ENCODE measurements at places on chromosomes 1 and 21.

DNA sequence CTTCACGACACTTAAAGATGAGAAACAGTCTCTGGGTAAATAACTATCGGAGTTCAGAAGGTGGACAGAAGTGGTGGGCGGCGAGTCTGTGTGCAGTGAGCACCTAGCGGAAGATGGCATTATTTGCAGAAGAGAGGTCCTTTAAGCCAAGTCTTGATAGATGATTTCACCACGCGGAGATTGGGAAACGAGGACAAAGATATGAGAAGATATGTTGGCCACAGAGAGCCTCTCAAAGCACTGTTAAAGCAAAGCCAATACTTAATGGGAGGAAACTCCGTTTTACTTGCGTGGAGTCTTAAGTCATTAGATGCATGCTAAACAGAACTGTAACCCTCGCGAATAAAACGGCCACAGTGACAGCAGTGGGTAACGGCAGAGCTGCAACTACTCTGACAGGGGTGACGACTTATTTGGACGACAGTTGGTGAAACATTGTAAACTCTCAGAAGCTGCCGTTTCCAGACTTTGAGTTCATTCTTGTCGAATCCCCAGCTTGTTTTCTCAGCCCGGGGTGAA is 577 bp upstream of the CEP350 start:
- peaks cover 41% of the 10 kb centered on the region for H3K4me1 ChIP-seq
- no peaks in the 10 kb centered on the region for H3K27me3 ChIP-seq
- no peaks in the 10 kb centered on the region for H3K36me3 ChIP-seq
- peak overlapping the region; percentile 91 for H3K4me3 ChIP-seq

DNA sequence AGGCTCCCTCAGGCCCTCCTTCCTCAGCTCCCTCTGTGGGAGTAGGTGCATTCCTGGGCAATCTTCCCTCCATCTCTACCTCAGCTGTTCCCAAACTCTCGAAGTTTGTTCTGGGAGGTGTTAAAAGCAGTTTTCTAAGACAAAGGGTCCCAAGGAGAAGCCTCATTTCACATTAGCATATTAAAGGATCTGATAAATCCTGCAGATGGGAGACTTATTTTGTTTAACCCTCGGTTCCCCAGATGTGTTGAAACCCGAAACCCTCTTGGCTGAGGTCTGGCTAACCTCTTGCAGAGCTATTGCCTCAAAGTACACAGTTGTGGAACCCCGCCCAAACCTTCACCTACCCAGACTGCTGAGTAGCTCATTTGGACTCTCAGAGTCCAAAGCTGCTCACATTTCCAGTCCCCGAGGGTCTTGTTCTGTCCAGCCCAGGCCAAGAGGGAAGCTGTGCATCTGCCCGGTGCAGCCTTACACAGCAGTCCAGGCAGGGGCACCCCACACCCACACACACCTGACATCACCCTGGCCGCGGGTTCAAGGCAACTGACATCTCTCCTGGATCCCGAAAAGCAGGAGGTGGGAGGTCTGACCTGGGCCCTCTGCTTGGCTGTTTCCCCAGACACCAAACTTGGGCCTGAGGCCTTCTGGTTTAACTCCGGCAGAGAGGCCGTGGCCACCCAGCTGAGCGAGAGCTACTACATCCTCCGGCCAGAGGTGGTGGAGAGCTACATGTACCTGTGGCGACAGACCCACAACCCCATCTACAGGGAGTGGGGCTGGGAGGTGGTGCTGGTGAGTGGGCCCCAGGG is 19.5 kb upstream of the SELENON start:
- no peaks in the 10 kb centered on the region for H3K36me3 ChIP-seq
- DNase-seq = no peak
- no peak overlapping the region for H3K27ac ChIP-seq
- H3K4me3 ChIP-seq = no peak overlapping the region
- peaks cover 10% of the 10 kb centered on the region for H3K4me1 ChIP-seq

- no peak for DNase-seq
- H3K27ac ChIP-seq = no peak overlapping the region
- H3K4me3 ChIP-seq = no peak overlapping the region
- H3K4me1 ChIP-seq = no peaks in the 10 kb centered on the region
These were observed 10.8 kb downstream of the KCNN3 start for GRCh38 chr1:154859151-154859785.

GRCh38 chr1:46043458-46044017 is 88.9 kb downstream of the PIK3R3 start:
- H3K27ac ChIP-seq = no peak overlapping the region
- H3K27me3 ChIP-seq = no peaks in the 10 kb centered on the region
- H3K36me3 ChIP-seq = peaks cover 70% of the 10 kb centered on the region
- no peak for DNase-seq
- no peak overlapping the region for H3K4me3 ChIP-seq
- H3K4me1 ChIP-seq = no peaks in the 10 kb centered on the region

DNA sequence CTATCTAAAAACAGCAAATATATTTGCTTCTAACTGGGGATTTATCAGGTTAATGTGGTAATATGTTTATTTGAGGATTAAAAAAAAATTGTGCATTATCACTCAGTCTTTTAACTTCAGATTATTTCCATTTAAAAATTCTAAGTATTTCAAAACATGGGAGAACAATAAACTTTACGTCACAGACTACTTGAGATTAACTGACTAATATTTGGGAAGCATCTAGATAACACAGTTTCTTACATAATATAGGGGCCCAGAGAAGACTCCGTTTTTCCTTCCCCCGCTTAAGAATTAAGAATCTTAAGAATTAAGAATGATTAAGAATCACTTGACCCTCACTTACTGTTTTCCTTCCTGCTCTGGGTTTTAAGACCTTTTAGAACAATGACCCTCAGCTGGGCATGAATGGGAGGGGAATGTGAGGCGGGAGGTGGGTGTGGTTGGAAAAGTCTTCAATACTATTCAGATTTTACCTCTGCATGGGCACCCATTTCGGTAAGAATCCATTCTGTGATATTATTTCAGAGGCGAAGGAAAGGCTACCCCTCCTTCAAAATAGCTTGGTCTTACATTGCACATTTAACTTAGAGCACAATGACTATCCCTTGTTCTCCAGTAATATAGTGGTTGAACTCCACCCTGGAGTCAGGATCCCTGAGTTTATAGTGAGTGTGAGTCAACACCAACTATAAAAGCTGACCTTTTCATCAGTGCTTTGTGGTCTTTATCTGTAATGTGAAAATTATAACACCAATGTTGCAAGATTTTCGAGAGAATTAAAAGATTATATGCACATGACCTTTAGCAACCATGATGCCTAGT is 821.3 kb downstream of the USP25 start:
- H3K27me3 ChIP-seq = no peaks in the 10 kb centered on the region
- no peaks in the 10 kb centered on the region for H3K4me1 ChIP-seq
- DNase-seq = no peak
- no peak overlapping the region for H3K27ac ChIP-seq

GRCh38 chr1:246591504-246591903 is 25.2 kb downstream of the CNST start:
- DNase-seq = no peak
- no peaks in the 10 kb centered on the region for H3K27me3 ChIP-seq
- H3K4me3 ChIP-seq = no peak overlapping the region
- H3K4me1 ChIP-seq = no peaks in the 10 kb centered on the region

- H3K4me3 ChIP-seq = no peak overlapping the region
- H3K4me1 ChIP-seq = peaks cover 26% of the 10 kb centered on the region
- peak; percentile 83 for DNase-seq
- H3K36me3 ChIP-seq = no peaks in the 10 kb centered on the region
- peak overlapping the region; percentile 80 for H3K27ac ChIP-seq
- no peaks in the 10 kb centered on the region for H3K27me3 ChIP-seq
These were observed 12.9 kb downstream of the PTPRU start for GRCh38 chr1:29249170-29249691.

DNA sequence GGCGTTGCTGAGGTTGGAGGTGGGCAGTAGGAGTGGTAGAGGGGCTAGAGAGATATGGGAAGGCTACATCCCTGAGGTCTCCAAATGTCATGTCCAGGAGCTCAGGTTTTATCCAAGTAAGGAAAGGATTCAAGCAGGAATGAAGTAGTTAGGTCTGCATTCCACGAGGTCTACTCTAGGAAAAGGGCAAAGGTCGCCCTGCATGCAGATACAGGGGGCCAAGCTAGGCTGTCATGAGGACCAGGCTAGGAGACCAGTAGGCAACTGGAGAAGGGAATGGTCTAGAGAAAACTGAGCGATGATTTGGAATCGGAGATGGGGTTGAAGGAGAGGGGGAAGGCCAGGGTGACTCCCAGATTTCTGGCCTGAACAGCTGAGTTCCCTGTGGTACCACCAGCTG is 48.7 kb downstream of the IRF2BP2 start:
- H3K4me1 ChIP-seq = no peaks in the 10 kb centered on the region
- H3K27me3 ChIP-seq = no peaks in the 10 kb centered on the region
- H3K27ac ChIP-seq = no peak overlapping the region
- H3K4me3 ChIP-seq = no peak overlapping the region
- no peak for DNase-seq

DNA sequence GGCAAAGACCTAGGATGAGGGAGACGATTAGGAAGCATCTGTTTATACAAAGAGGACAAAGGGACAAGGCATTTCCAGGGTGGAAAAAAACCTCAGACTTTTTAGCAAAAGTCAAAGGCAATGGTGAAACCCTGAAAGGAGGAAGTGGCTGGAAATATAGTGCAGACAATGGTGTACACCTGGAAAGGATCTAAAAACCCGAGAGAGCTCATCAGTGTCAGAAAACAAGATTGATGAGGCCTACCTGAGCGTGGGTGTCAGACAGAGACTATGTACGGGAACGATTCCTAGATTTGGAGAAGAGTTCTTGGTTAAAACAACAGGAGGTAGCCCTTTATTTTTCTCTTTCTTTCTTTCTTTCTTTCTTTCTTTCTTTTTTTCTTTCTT is 68.8 kb upstream of the HUNK start:
- H3K27ac ChIP-seq = no peak overlapping the region
- DNase-seq = no peak
- H3K36me3 ChIP-seq = no peaks in the 10 kb centered on the region
- no peak overlapping the region for H3K4me3 ChIP-seq
- H3K4me1 ChIP-seq = no peaks in the 10 kb centered on the region

DNA sequence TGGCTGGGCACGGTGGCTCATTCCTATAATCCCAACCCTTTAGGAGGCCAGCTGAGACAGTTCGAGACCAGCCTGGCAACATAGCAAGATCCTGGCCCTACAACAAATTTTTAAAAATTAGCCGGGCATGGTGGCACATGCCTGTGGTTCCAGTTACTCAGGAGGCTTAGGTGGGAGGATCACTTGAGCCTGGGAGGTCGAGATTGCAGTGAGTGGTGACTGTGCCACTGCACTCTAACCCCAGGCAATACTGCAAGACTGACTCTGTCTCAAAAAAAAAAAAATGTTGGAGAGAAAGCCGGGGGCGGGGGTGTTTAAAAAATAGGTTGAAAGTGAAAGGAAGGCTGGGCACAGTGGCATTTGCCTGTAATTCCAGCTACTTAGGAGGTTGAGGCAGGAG is 16.5 kb downstream of the CLDN19 start:
- H3K36me3 ChIP-seq = peaks cover 5% of the 10 kb centered on the region
- H3K4me1 ChIP-seq = no peaks in the 10 kb centered on the region
- no peaks in the 10 kb centered on the region for H3K27me3 ChIP-seq
- H3K27ac ChIP-seq = no peak overlapping the region
- no peak for DNase-seq

GRCh38 chr1:244187310-244187709 is 136.2 kb downstream of the ZBTB18 start:
- no peak overlapping the region for H3K27ac ChIP-seq
- no peak for DNase-seq
- H3K36me3 ChIP-seq = no peaks in the 10 kb centered on the region

- H3K36me3 ChIP-seq = peaks cover 63% of the 10 kb centered on the region
- DNase-seq = no peak
- H3K4me3 ChIP-seq = no peak overlapping the region
- no peaks in the 10 kb centered on the region for H3K27me3 ChIP-seq
- H3K4me1 ChIP-seq = peaks cover 34% of the 10 kb centered on the region
- H3K27ac ChIP-seq = no peak overlapping the region
These were observed 2.6 kb downstream of the HECTD3 start for GRCh38 chr1:45008516-45008915.

GRCh38 chr1:203117611-203118575 is 9.6 kb upstream of the ADORA1 start:
- H3K4me1 ChIP-seq = no peaks in the 10 kb centered on the region
- no peak for DNase-seq
- no peaks in the 10 kb centered on the region for H3K36me3 ChIP-seq
- H3K27ac ChIP-seq = no peak overlapping the region
- peaks cover 39% of the 10 kb centered on the region for H3K27me3 ChIP-seq
- no peak overlapping the region for H3K4me3 ChIP-seq

DNA sequence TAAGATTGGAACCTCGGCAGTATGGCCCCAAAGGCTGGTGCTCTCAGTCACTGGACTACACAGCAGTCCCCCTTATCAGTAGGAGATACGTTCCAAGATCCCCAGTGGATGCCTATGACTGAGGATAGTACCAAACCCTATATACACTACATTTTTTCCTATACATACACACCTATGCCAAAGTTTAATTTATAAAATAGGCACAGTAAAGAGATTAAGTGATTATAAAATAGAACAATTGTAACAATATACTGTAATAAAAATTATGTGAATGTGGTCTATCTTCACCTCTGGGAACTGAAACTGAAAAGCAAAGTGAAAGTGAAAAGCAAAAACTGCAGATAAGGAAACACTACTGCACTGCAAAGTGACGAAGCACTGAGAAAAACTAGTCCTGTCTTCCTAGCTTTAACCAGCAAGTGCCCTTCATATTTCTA is 96.8 kb downstream of the INTS7 start:
- no peaks in the 10 kb centered on the region for H3K4me1 ChIP-seq
- H3K27me3 ChIP-seq = no peaks in the 10 kb centered on the region
- no peak overlapping the region for H3K27ac ChIP-seq
- no peak for DNase-seq
- H3K36me3 ChIP-seq = peaks cover 23% of the 10 kb centered on the region

DNA sequence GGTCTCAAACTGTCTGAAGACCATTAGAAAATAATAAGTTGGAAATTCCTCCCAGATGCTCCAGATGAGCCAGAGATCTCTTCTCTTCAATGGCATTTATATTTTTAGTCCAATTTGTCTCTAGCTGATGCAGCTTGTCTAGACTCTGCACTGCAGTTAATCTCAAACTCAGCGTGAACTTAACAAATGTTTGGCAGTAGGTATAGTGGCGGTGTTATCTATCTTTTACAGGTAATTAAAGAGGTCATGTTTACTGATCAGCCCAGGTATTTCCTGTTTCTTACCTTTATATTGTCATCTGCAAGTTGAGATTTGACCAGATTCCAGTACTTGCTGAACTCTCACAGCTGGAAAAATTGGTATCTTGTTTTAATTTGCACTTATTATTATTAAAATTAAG is 1024.5 kb upstream of the ADGRL2 start:
- DNase-seq = no peak
- H3K4me3 ChIP-seq = no peak overlapping the region

All from DND-41 (cell line).